H1 (cell line): ENCODE measurements at places on chromosomes 7 and 10. TPM values are rescaled to one million over a fixed set of nuclear protein-coding genes. Genes with fewer than 3 reads are reported as not detected.

GRCh38 chr10:86336341-86336740 lies 30.3 kb downstream of the GRID1 start:
- DNase-seq: no peak

Gene NKX2-3
- total RNA-seq: not detected in 2 replicates

GRCh38 chr10:5776881-5777197 lies 36.4 kb downstream of the GDI2 start:
- DNase-seq: no peak

Gene BTBD16
- not detected in 2 replicates for total RNA-seq

Gene FEZF1
- total RNA-seq: 10.6 and 12.9 TPM in 2 replicates

DNA sequence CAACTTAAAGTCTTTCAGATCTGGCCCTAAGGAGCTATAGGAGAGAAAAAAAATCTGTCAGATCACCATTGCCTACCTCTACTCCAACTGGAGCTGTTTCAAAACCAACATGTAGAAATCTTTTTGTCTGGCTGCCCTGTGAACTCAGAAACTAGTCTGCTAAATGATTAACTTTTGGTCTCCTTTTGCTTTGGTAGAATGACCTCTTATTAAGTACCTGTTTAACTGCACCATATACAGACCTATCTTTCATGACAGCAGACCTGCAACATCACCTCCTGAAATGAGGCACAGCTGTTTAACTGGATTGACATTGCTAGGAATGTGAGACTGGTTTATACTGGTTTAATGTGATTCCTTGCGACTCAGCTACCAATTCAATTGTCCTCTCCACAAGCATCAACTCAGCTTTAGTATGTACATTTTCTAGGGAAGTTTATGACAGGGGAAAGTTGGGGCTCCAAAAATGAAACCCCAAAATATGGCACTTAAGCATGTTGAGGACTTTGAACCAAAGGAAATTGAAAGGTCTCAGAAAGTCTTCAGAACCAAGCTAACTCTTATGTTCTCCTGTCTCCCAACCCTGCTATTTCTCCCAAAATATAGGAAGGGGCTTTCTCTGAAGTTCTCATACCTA lies 1.8 kb downstream of the CYP3A43 start:
- DNase-seq: no peak

DNA sequence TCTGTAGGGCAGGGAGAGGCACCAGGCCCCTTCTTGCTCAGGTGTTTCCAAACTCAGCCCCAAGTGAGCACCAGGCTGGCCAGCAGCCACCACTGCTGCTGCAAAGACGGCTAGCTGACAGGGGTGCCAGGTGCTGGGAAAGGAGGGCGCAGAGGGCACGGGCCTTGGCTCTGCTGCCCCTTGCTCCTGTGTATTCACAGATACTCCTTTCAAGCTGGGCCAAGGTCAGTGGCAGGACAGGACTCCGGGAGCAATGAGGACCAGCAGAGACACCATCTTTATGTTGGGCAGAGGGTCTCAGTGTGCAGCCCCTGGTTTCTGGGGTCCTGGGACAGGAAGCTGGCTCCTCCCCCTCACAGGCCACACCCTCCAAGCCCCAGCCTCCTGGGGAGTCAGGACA lies 110.1 kb downstream of the SMURF1 start:
- no peak for DNase-seq

GRCh38 chr7:876972-877311 lies 588 bp downstream of the GET4 start:
- no peak for DNase-seq

DNA sequence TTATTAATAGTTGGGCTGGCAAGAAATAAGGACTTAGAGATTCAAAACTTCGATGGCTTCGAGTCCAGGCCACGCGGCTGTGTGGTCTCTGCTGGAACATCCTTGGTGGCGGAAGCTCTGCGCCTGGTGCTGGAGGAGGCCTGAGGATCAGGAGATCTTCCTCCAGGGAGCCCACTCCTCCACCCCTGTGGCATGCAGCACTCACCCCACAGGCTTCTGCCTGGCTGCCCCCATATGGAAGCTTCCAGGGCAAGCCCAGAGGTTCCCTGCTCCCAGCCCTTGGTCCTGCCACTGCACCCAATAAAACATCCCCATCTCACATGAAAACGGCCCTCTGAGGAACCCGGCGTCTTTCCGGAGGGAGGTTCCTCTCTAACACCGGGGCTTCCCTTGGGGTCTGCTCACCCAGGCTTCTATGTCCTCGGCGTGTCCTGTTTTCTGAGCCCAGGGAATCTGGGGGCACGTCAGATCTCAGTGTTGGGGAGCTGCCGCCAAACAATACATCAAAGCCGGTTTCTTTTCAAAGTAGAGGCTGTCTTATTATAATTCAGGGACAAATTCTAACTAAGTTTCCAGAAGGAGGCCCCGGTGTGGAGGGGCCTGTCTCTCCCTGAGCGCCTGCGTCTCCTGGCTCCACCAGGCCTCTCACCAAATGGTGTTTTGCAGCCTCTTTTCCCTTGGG lies 32.4 kb downstream of the CALML3 start:
- no peak for DNase-seq

Gene OR2F1
- 0.19 TPM in 1 of 2 replicates, not detected in the other for total RNA-seq

DNA sequence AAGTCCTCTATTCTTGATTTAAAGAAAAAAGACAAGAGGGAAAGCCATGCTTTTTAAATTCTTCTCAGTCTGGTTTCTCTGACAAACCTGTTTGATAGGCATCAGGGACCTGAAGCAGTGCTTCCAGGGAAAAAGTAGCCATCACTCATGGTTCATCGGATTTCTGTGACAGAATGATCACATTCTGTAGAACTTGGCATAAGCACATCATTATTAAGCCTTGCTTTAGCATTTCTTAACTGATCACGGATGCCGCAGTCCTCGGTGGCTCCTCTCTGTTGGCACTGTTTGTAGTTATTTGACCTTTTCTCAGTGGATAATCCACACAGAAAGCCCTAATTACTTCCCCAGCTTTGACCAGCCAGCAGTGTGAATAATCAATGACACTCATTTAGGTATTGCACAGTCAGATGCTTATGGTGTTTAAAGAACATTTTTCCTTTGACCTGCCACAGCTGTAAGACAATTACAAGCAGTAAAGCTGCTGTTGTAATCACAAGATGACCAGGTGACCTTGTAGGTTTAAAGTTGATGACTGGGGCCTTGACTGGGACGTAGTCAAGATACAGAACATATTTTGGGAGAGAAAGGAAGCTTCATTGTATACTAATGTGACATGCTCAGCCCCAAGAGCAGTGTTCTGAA lies 64.4 kb upstream of the SKAP2 start:
- no peak for DNase-seq

DNA sequence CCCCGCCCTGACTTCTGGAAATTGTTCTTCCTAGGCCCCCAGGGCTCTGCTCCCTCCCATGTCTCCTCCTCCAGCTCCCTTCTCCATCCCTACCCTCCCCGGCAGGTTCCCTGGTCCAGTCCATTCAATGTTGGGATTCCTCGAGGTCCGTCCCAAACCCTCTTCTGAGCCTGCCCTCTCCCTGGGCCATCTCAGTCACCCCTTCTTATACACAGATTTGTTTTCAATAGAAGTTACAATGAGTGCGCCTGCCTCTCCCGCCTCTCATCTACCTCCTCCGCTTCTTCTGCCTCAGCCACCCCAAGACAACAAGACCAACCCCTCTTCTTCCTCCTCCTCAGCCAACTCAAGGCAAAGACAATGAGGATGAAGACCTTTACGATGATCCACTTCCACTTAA lies 67.9 kb downstream of the OAT start:
- DNase-seq: no peak

DNA sequence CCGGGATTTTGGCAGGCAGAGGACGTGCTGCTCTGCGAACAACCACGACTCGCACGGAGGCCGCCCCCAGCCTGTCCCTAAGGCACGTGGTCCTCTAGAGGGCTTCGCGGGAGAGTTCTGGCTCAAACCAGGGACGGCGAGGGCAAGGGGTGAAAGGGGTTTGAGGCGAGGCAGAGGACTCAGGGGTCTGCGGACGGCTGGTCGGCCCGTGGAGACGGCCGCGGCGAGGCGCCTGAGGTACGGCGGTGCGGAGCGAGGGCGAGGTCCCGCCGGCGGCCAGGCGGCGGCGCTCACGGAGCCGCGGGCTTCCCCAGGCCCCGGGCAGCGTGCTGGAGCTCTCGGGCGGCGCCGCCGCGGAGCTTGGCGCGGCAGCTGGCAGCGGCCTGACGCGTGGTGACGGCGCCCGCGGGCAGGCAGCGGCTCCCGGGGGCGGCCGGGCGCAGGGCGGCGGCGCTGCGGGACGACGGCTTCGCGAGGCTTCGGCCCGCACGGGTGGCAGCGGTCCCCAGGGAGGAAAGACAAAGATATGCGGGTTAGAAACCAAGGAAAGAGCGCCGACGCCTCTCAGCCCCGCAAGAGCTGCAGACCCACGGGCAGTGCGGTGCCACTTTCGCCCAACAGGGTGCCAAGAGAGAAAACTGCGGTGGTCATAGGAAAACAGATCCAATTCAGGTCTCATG lies 44.8 kb downstream of the ZNF800 start:
- DNase-seq: peak; percentile 84

Gene SLC16A9
- total RNA-seq: 11.2 and 11.6 TPM in 2 replicates

DNA sequence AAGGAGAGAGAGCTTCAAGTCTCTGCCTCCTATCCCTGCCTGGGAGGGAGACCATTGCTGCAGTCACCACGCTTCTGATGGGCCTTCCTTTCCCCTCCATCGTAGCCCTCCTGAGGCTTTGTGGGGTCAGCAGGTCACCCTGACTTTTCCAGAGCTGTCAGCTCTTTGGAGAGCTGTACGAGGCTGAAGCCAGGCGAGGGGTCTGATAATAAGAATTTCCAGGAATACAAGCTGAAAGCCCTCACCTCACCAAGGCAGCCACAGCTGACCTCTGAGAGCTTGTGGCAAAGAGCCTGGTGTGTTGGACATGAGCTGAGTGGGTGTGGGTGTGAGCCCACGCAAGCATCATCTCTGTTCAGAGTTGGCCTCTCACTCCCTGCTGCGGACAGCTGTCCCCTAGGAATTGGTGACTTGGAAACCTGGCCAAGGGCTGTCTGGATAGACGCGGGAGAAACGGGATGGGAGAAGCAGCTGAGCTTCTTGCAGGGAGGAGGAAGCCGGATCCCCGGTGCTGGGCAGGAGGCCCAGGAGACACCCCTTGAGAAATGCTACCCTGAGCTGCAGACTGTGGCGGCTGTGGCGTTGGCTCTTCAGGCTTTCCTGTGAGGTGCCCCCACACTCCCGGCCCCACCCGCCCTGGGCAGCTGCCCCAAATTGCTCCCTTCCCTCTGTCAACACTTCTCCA lies 122.1 kb upstream of the BTBD16 start:
- DNase-seq: no peak

- DNase-seq: no peak
Measured at GRCh38 chr10:100348389-100348927, 1.4 kb downstream of the SCD start.

Gene CAMK2B
- total RNA-seq: 0.15 and 0.17 TPM in 2 replicates

DNA sequence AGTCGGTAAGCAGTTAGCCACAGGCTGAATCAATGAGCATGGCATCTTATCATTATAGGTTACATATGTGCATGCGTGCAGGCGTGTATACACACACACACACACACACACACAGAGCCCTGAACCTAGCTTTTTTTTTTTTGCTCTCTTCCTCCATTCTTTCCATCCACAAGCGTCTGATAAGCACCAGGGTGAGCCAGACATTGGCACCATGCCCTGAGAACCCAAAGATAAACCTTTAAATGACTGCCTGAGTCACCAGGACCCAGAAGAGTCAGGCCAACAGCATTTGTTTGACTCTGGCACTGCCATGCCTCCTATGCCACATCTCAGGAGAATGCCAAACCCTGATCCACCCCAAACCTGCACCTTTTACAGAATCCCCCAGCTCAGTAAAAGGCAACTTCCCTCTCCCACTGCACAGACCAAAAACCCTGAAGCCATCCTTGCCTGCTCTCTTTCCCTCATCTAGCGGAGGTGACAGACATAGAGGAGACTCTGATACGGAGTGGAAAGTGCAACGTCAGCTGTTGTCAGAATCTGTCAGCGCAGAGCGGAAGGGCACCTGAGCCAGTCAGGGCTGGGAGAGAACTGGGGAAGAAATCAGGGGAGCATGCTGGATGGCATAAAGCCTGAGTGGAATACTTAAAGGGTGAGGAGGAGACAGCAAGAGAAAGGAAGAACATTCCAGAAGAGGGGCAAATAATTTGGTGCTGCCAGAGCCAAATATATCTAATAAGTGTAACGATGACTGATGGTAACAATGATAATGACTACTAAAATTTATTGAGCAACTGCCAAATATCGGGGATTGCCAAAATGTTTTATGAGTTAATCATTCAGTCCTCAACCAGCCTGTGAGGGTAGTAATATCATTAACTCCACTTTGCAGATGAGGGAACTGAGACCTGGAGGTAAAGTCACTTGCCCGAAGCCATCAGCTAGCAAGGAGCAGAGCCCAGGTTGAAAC lies 3.2 kb downstream of the PARP12 start:
- DNase-seq: peak; percentile 27

- no peak for DNase-seq
Measured at GRCh38 chr10:132749371-132749795, 36.6 kb downstream of the NKX6-2 start.

Gene NPM3
- 175 and 177 TPM in 2 replicates for total RNA-seq

DNA sequence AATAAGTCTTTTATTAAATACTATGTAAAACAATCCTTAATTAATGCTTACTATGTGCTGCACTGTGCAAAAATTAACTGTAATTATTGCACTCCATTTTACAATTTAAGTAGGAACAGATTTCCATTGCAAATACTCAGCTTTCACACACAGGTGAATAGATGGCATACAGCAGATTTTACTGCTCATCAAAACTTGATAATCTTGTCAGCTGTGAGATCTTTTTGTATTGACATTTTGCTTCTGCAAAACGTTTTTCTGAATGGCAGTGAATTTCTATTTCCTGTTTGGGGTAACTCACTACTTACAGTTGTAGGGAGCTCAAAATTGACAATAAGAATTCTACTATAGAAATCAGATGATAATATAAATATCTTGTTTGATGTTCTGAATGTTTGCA lies 220.0 kb upstream of the MAGI2 start:
- DNase-seq: no peak

DNA sequence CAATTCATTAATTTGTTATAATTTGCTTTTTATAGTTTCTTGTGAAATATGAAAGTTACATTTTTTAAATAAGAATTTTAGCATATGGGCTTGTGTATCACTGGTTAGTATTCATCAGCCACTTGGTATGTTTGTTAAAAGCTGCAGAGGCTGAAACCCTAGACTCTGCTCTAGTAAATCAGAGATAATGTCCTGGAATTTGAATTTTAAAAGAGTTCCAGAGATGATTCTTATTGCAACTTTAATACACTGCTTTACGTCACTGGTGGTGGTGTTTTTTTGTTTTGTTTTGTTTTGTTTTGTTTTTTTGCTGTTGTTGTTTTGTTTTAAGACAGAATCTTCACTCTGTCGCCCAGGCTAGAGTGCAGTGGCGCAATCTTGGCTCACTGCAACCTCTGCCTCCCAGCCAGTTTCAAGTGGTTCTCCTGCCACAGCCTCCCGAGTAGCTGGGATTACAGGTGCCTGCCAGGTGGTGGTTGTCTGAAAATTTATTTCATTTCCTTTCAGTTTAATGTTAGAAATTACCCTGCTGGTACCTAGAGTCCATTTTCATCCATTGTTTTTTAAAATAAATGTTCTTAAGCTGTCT lies 43.8 kb downstream of the PTPN12 start:
- no peak for DNase-seq

Gene GIMAP8
- total RNA-seq: not detected in 2 replicates

- DNase-seq: no peak
Measured at GRCh38 chr7:80819503-80819902, 99.3 kb downstream of the SEMA3C start.
